Mucosa of descending colon (tissue), 3 donors: ENCODE measurements at places on chromosomes 13 and 19. TPM values are rescaled to one million over a fixed set of nuclear protein-coding genes. Genes with fewer than 3 reads are reported as not detected.

DNA sequence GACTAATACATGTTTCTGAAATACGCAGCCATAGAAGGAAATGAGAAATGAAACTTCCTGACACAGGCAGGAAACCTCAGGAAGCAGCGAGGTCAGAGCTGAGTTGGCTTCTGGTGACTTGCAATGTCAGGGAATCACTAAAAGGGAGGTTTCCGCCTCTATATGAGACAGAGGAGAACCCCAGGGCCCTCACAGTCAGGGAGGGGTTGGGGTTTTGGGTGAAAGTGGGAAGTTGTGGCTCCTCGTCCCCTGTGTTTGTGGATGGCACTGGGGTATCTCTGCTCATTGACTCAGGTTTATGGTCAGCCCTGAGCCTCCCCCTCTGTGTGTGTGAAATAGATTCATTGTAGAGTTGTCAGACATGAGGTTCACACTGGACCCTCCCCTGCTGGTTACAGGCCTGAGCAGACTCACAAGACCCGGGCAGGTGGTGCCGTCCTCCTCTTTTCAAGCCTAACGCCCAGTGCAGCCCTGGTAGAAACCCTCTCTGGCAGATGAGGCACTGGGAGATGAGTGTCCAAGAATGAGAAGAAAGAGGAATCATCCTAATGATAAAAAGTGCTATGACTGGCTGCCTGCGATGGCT lies 5.5 kb upstream of the LILRA6 start:
- no peak for DNase-seq

DNA sequence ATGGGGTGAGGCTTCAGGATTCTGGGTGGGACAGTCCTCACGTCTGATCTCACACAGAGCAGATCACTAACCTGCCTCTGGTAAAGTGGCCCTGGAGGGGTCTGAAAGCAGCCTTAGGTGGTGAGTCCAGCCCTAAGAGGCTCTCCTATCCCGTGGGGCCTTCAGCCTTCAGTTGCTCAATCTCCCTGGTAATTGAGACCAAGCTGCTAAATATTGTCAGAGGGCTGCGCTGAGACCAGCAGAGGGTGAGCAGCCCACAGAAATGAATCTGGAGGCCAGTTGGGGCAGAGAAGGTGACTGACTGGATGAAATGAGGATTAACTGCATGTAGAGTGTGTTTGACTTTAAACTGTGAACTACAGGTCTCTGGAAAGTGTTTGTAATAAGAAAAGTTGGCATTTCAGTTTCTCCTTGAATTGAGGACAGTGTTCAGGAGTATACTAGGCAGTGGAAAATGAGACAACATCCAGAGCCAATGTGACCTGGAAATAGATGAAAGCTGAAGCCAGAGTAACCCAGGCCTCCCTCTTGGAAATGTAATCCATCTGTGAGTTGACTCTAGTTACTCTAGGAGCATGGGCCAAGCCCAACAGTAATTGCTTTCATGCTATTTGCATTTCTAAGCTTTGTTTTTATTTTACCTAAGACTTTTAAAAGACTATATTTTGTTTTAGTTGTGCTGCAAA lies 14.3 kb upstream of the HSPH1 start:
- DNase-seq: no peak

The SERTAD3 gene
- total RNA-seq: 55.4 TPM

DNA sequence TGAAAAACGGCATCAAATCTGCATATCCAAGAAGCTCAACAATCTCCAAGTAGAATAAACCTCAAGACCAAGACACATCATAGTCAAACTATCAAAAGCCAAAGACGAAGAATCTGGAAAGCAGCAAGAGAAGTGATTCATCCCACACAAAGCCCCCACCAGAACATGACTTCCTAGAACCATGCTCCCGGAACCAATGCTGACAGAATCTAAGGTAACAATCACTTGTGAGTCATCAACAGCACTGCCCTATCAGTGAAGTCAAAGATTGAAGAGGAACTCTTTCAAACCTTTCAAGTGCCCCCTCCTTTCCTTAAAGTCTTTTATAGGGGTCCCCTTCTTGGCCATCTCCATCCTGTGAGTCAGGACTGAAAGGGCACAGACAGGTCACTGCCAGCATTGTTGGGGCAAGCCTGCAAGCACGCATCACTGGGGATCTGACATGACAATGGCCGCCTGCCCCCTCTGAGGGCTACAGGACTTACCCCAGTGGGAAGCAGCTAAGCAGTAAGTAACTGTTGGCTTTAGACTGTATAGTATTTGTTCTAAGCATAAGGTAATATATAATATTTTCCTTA lies at the start of gene CCDC70:
CCDC70 (plus strand) TSS at position 247 of the 578 bp plus-strand sequence. CDS start 3,443 bp downstream, outside the sequence.
- DNase-seq: no peak

- DNase-seq: no peak
These were observed 1.8 kb upstream of the ATP11A start for GRCh38 chr13:112687836-112688559.

GRCh38 chr13:64239372-64239771 lies 2823.7 kb upstream of the PCDH20 start:
- no peak for DNase-seq

The CXCL17 gene
- total RNA-seq: not detected

The TMEM145 gene
- total RNA-seq: not detected

The FGF21 gene
- total RNA-seq: not detected

- DNase-seq: no peak
These were observed 16.2 kb downstream of the MYCBP2 start for GRCh38 chr13:77310579-77311279.

- DNase-seq: no peak
These were observed 339.7 kb upstream of the EDNRB start for GRCh38 chr13:78258304-78258703.

The GRIK5 gene
- 25.8 TPM for total RNA-seq

The SSBP4 gene
- 48.6 TPM for total RNA-seq

The SETDB2 gene
- 10.6 TPM for total RNA-seq
